Osteoblast (primary cell): ENCODE measurements at places on chromosomes 5 and 9. TPM values are rescaled to one million over a fixed set of nuclear protein-coding genes. Genes with fewer than 3 reads are reported as not detected.

Gene TMC1
- under 0.01 TPM in 1 of 2 replicates, not detected in the other for total RNA-seq

Gene PRRX2
- total RNA-seq: 27.5 and 34.8 TPM in 2 replicates

Gene WDR41
- 96.7 and 114 TPM in 2 replicates for total RNA-seq

Gene TERT
- not detected in 2 replicates for total RNA-seq

Gene PNPLA7
- total RNA-seq: 1.8 and 2.7 TPM in 2 replicates
